ENCODE measurements at places on chromosomes 13 and 19.

GRCh38 chr13:32989942-32990341 is 26.3 kb upstream of the KL start:
- DNase-seq, result no peak

- peak; percentile 56 for DNase-seq
These were observed 338 bp downstream of the RGCC start for GRCh38 chr13:41457589-41458186.

DNA sequence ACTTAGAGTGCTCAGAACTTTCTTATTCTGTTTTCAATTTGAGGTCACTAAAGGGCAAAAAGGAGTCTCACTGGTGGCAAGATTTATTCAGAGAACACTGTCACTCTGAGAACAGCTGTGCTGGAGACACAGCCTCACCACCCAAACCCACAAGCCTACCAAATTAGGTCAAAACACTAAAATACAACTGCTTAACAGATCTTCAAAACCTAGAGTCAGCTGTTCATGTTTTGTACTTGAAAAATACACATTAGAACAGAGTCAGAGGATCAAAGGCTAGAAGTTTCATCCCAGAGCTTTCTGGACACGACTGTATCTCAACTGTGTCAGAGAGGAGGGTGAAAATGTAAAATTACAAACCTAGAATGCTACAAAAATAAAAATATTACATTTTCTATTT is 89.3 kb downstream of the MIPEP start:
- DNase-seq, result no peak

- DNase-seq, result no peak
These were observed 5.4 kb downstream of the IGSF23 start for GRCh38 chr19:44618640-44619357.

DNA sequence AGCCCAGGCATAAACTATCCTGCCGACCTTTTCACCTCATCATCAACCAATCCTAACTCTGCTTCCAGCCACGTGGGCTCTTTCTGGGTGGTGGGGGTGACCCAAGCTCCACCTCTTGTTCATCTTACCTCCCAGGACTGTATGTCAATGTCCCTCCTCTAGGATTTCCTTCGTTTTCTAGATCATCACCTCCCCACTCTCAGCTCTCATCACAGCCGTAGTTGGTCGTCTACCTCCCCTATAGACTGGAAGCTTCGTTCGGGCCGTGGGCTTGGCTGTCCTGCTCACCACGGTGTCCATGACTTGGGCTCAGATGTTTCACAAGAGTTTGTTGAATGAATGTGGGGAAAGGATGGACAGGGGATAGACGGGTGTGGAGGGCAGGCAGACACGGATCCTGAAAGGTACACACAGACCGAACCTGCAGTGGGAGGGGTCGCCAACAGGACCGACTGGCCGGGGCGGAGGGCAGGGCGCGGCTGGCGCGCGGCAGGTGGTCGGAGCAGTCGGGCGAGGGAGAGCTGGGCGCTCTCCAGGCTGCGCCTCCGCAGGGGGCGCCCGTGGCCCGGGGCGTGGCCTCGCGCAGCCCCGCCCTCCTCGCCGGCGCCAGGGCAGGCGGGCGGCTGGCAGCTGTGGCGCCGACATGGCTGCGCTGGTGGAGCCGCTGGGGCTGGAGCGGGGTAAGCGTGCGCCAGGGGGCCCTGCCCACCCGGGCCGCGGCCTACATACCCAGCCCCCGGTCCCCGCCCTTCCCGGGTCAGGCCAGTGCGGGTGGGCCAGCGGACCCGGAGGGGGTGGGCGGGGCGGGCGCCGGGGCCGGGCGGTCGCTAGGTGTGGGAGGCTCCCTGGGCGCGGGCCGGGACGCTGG is at the start of gene LIN7B:
LIN7B (plus strand) TSS at position 609 of the 868 bp plus-strand sequence; CDS start at position 644, 35 bp downstream.
- peak; percentile 80 for DNase-seq

DNA sequence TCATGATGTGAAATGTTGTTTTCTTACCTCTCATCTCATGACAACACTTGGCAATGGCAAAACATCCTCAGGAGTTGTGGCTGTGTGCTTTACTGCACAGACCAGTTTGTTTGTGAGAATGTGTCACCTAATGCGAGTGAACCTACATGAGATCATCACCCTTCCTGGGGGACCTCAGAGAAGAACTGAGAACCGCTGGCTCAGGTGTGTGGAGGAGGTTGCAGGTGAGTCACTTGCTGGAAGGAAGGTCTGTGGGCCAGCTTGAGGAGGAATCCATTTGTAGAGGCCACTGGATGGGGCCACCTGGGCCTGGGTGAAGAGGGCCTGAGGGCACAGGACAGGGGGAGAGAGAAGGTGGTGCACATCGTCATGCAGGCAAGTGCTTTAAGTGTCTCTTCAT is 3.0 kb upstream of the CEACAM1 start:
- DNase-seq, result no peak

DNA sequence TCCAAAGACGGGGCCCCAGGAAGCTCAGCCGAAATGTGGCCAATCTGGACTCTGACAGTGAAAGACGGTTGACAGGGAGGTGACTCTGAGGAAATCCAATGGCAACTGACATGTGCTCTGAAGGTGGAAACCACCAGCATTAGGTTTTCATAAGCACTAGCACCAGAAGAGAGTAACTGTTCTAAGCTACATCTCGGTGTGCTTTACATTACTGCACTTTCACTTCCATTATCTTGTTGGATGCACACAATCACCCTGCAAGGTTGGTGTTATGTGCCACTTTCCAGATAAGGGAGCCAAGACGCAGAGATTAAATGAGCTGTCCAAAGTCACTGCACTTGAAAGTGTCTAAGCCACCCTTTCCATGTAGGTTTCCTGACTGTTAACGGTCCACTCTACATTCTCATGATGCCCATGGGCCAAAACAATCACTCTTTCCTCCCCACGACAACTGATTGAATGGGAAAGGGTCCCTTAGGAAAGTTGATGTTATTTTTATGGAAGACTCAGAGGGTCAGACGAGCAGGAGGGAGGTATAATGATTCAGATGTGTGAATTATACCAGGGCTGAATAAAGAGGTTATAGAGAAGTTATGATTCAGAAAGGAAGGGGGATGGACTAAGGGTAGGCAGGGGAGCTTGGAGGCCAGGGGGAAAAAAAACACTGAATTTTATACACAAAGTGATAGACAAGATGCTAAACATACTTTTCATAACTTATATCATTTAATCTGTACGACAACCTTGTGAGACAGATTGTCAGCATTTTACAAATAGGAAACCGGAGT is 52.8 kb downstream of the RUBCNL start:
- DNase-seq, result no peak

GRCh38 chr13:28246891-28247290 is 108.5 kb downstream of the PAN3 start:
- no peak for DNase-seq

DNA sequence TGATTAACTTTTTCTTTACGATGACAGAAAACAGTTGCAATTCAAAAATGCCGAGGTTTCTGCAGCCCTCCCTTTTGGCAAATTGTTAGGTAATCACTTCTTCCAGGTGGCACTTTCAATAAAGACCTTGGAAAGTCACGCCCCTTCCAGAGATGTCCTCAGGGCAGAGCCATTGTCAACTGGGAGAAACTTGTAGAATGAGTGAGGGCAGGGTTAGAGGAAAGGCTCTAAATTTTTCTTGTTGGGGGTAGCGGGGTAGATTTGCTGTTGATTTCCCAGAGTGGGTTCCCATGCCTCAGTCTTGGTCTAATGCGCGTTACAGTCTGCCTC is 421.1 kb downstream of the FGF9 start:
- no peak for DNase-seq

GRCh38 chr13:84297251-84297650 is 415.0 kb upstream of the SLITRK1 start:
- DNase-seq, result no peak

DNA sequence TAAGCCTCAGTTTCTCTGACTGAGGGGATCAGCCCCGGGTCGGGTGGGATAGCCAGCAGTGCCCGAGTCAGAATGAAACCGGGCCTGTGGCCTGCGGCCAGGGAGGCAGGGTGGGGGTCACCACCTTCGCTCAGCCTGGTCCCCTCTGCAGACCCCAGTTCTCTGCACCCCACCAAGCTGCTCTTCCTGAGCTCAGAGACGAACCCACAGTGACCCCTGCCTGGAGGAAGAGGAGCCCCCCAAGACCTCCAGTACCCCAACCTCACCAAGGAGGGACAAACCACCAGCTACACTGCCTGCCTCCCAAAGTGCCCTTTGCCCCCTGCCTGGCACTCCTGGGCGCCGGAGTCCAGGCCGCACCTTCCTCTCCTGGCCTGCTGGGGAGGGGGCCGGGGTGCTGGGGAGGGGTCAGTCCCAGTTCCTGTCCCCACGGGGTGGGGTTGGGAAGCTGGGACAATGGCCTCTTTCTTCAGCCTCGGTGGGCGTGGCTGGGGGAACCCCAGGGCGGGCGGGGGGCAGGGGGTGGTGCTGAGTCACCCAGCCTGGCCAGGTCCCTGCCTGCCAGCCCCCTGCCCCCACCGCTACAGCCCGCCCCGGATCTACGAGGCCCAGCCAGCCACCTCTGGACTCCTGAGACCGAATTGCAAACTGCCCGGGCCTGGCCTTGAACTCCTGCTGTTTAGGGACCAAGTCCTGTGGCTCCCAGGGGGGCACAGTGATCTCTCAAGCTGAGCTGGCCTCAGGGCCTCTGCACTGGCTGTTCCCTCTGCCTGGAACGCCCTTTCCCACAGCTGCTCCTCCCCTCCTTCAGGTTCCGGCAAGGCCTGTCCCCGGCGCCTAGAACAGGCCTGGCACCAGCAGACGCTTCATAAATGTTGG is 14.3 kb downstream of the ZBTB7A start:
- DNase-seq, result no peak

GRCh38 chr13:112213467-112214255 is 146.7 kb downstream of the SOX1 start:
- no peak for DNase-seq

DNA sequence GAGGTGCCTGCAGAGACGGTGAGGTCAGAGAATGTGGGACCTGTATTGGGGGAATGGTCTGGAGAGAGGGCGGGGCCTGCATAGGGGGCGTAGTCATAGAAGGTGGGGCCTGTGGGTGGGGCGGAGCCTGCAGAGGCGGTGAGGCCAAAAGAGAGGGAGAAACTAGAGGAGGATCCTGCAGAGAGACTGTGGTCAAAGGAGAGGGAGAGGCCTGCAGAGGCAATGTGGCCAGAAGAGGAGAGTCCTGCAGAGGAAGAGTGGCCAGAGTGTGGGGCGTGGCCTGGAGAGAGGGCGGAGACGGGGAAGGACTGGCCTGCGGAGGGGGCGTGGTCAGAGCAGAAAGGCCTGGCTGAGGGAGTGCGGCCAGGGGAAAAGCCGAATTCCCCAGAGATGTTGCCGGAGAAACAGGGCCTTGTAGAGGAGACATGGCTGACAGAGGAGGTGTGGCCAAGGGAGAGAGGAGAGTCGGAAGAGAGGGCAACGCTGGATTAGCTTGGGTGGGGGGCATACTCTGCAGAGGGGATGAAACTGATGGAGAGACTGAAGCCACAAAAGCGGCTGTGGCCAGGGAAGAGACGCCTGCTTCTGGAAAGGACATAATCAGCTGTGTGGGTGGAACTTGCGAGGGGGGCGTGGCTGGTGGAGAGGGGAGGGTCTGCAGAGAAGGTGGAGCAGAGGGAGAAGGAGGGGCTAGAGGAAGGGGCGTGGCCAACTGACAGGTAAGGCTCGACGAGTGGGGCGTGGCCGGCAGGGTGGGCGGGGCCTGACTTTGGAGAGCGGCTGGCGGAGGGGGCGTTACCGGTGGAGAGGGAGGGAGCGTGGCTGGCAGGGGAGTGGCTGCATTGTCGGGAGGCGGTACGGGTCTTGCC is 2.5 kb downstream of the PRR36 start:
- peak; percentile 79 for DNase-seq

DNA sequence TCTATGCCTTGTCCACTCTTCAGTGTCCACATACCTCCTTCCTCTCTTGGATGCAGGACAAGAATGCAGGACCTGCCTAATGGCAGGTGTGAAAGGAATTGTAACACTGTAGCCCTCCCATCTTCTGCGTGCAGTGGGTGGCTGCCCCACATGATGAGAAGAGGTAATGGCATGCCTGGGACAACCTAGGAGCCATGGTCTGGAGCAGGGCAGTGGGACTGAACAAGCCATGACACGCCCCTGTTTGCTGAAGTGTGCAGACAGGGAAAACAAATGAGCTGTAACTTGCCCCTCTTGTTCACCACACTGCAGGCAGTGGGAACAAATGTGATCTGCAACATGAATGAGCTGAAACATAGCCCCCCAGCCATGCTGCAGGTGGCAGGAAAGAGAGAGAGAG is 192.2 kb downstream of the PCDH17 start:
- DNase-seq, result no peak

DNA sequence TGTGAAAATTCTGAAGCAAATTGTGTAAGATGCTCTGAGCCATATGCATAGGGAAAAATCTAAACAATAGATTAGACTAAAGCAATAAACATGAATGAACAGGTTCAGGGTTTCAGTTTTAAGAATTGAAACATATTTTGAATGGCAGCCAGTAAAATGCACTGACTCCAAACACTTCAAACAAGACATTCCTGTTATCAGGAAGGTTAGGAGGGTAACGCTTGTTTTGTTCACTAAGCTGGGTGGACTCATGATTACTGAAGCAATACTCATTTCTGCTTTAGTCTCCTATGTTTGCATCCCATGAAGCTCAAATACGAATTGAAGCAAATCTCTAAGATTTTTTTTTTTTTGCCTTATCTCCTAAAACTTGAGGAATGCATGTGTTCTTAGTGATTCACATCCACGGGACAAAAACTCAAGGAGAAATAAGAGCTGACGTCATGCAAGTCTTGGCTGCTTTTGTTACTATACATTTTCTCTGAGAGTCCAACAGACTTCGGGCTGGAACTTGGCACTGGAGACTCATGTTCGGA is 29.1 kb upstream of the IGFL4 start:
- DNase-seq, result no peak

DNA sequence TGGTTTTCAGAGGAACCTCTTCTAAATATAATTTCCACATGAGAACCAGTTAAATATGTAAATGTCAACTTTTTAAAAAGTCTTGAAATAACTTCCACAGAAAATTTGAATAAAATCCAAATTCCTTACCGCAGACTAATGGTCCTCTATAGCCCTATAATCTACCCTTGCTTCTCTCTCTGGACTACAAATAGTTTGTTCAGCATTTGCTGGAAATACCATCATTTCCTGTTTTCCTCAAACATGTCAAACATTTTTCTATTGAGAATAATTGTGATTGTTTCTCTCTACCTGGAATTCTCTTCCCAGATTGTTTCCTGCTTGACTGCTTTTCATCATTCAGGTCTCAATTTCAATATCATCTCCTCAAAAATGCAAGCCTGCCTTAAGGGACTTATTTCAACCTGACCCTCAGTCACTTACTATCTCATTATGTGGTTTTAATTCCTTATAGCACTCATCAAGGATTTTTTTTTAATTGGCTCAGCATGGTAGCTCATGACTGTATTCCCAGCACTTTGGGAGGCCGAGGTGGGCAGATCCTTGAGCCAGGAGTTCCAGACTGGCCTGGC is 898.9 kb upstream of the MIR17HG start:
- DNase-seq, result no peak
